ENCODE measurements at places on chromosomes 12 and 14.

DNA sequence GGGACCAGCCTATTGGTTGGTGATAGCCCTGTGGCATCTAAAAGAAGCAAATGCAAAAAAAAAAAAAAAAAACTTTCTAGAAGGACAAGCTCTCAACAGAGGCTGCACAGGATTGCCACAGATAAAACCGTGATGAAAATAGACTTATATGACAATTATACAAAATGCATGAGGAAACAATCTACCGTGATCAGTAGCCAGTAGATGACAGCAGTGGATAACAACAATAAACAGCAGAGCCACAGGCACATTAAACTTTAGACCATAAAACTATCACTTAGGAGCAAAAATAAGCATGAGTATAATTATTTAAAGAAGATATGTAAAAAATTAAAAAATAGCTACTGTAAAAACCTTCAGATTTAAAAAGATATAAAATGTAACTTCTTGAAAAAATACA lies 183.5 kb upstream of the ABCD2 start:
- DNase-seq = no peak

- no peak for DNase-seq
Observed at GRCh38 chr14:101155575-101155974, 252.1 kb upstream of the RTL1 start.

GRCh38 chr14:56059054-56059453 lies 59.2 kb upstream of the PELI2 start:
- DNase-seq = no peak

DNA sequence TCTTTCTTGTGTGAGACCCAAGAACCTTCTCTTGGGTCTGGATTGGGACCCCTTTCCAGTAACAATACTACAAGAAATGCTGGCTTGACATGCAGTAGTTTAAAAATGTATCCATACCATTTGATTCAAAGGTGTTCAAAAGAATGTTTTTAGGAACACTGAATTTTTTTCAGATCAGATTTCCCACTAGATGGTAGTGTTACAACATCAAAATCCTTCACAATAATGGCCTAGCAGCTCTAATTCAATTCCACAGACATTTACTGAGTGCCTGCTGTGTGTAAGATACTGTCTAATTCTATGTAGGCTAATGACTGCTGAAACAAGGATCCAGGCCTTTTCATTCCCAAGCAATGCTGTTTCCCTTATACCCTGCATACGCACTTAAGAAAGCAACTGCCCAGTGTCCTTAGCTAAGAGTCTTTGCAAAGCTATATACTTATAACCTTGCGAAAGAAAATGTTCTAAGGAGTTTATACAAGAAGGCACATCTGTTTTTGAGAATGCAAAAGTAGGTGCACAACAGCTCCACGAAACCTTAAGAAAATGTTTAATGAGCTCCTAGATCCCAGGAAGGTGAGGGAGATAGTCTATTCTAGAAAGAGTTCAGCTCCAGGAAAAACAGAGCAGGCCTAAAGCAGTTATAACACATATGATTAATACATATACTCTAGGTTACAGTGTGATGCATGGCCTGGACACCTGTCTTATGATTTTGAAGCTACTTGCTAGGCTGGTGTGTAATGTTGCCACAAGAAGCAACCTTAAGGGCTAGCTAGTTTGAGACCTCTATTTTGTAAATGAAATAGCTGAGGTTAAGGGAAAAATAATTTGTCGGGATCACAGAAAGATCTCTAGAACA lies 50.9 kb upstream of the PKP2 start:
- no peak for DNase-seq

DNA sequence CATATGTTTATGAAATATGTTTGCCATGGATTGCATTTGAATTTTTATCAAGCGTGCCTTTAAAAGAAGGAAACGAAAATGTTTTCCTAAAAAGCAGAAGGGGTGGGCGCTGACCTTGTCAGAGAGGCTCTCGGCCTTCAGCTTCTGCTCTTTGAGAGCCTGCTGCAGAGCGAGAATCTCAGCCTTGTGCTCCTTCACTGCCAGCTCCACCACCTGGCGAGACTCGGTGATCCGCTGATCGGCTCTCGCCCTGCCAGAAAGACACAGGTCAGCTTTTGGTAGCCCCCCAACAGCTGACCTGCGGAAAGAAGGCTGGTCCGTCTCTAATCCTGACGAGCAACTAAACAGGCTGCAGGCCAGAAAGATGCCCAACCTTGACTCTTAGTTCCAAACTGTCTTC lies 62.4 kb downstream of the PRKAB1 start:
- DNase-seq = no peak

DNA sequence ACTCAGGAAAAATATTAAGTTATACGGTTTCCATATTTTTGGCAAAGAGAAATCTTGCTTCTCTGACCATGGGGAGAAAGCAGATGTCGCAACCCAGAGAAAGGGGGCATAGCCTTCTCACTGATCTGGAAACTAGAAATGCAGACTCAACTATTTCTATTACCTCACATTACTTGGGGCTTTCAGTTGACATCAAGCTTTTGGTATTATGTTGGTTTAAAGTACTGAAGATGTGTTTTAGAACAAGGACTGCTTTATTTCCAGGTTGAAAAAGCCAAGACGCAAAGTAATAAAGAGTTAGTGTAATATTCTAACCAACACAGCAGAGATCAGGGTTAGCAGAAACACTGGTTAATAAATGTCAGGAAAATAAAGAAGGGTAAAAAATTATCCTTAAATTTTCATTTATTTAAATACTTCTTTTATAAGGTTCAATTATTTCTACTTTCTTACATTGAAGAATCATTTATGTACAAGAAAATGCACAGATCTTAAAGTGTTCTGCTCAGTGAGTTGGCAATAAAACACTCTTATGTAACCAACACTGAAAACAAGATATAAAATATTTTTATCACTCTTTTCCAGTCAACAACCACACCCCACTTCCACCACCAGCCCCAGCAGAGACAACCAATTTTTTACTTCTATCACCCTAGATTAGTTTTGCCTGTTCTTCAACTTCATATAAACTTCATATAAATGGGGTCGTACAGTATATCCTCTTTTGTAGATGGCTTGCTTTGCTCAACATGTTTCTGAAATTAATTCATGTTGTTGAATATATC lies 26.0 kb downstream of the DCP1B start:
- no peak for DNase-seq

DNA sequence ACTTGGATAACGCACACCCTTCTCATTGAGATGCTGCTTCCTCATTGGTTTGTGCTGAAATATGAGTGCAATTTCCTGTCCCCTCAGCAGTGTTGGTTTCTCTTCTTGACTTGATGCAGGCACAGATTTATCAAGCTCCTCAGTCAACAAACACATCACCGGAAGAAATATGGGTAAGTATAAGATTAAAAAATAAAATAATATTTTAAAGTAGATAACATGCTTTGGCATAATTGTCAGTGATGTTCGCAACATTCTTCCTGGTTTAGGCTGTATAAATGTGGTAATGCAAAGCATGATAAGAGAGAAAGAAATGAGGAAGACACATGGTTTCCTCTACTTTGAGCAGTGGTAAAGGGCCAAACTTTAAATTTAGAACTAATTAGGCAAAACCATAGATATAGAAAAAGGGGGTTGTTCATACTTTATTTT lies at the start of gene GPR65:
GPR65 (plus strand) TSS at position 86 of the 432 bp plus-strand sequence. CDS start 5,713 bp downstream, outside the sequence.
- peak; percentile 38 for DNase-seq

Measured in KG1 (cell line).